Left renal pelvis (tissue), 4 donors: ENCODE measurements at places on chromosomes 1 and 21. TPM values are rescaled to one million over a fixed set of nuclear protein-coding genes. Genes with fewer than 3 reads are reported as not detected.
A peak's percentile ranks its signal among the peaks of the same experiment; 100 is the strongest.

Gene STMN1
- polyA plus RNA-seq = 1,484 TPM

DNA sequence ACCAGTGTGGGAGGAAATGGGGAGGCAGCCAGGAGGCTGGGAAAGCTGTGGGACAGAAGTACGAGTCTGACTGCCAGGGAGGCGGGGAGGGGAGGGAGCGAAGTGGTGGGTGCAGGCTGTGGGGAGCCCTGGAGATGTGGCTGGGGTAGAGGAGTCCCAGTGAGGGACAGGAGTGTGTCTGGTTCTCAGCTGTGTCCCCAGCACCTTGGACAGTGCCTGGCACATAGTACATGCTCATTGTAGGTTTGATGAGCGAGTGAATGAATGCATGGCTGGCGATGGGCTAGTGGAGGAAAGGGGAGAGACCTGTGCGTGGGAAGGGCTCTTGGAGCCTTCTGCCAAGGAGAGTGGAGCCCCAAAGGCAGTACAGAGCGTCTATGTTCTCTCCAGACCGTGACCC, 104.1 kb downstream of the SIK1 start:
- DNase-seq = no peak

DNA sequence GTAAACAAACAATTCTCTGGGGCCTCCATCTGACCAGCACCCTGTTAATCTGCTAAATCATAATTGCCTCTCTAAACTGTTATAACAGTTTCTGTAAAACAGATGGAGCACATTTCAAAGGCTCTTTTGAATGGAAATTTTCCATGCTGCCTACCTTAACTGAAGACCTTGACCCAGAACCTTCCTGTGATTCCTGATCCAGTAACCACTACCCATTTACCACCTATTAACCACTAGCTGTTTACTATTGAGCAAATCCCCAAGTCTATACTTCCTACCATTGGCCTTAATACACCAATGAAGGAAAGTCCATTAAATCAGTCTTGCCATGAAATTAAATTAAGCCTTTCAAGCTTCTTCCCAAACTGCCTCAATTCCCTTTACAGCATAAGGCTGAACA, 46.3 kb downstream of the RAB3GAP2 start:
- DNase-seq = no peak

Gene IL22RA1
- 4.0 TPM for polyA plus RNA-seq

DNA sequence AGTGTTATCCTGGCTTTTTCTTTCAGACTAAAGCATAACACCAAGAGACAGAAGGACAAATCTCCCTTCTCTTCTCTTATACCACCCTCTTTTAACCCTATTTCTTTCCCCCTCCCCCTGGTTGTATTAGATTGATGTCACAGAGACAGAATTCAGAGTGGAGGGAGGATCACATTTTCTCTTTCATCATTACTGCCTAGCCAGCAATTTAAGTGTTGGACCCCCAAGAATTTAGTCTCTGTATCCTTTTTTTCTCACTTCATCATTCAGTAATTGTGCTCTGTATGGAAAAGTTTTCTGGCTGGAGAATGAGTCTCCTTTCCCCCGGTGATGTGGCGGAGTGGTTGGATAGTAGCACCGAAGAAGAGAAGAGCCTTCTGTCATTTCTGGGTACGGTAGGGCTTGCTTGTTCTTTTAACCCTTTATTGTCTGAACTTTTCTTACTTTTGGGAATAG, 124.8 kb downstream of the CLEC20A start:
- no peak for DNase-seq

Gene ETV3
- 28.2 TPM for polyA plus RNA-seq

GRCh38 chr1:211520641-211521040, 28.7 kb upstream of the RD3 start:
- no peak for DNase-seq

DNA sequence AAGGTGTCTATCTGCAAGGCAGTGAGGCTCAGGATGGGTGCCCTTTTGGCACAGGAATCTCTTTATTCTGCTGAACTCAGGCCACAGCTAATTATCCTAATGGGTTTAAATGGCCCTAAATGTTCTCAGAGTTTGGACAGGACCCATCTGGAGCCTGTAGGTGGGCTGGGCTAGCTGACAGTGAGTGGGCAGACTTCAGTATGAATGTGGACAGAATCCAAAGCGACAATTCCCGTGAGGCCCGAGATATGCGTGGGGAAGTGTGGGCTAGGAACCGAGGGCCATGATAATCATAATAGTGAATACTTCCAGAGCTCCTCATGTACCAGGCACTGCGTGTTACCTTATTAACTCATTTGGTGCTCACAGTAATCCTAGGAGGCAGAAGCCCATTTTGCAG, 165.3 kb downstream of the GRIK3 start:
- DNase-seq = no peak

GRCh38 chr1:7389906-7390603, 381.0 kb upstream of the VAMP3 start:
- DNase-seq = no peak

Gene DOP1B
- 6.1 TPM for polyA plus RNA-seq

Gene IGFN1
- polyA plus RNA-seq = 0.46 TPM

- peak; percentile 14 for DNase-seq
Measured at GRCh38 chr1:236753516-236753915, 41.6 kb upstream of the MTR start.

DNA sequence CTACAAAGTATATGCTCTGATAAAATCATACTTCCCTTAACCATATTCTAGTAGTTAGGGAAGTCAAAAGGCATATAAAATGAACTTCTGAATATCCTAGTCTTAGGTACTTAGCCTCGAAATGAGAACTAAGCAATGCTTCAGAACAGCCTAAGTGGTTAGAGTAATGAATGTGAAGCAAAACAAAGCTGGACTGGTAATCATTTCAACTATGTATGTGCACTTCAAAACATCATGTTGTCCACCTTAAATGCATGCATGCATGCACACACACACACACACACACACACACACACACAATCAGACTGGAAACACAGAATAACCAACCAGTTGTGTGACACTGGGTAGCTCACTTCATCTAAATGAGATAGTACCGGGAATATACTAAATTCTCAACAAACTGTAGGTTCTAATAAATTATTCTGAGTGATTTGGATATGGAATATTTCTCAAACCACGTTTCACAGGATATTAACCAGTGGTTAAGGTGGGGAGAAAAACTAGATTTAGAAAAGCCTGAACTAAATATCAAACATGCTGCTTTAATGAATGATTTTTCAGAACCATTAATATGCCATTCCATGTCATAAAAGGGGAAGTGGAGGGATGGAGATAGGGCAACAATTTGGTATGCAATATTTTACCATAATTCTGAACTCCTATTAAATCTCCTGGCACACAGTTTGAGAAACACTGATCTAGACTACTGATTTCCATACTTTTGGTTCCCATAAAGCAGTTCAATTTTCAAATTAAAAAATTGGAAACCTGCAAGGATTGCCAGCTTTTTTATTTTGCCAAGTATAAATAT, 19.5 kb downstream of the RNF115 start:
- DNase-seq = no peak

- no peak for DNase-seq
Measured at GRCh38 chr1:23872421-23872820, 4.3 kb upstream of the FUCA1 start.

Gene S100A5
- 0.72 TPM for polyA plus RNA-seq

Gene PEAR1
- polyA plus RNA-seq = 21.0 TPM

DNA sequence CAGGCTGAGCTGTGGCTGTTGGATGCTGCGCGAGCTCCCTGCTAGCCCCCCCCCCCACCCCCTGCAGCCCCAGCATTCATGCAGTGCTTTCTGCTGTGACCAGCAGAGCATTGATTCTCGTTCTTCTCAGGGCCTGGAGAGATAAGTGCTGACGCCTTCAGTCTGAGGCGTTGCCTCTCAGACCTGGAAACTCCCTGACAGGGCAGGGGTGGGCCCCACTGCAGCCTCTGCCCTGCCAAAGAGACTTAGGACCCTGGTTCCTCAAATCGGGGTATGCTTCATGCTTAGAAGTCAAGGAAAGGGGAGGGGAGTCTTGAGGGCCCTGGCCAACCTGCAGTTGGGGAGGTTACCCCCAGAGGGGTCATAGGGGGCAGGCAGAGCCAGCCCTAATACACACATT, 38.5 kb downstream of the PTPRF start:
- no peak for DNase-seq

DNA sequence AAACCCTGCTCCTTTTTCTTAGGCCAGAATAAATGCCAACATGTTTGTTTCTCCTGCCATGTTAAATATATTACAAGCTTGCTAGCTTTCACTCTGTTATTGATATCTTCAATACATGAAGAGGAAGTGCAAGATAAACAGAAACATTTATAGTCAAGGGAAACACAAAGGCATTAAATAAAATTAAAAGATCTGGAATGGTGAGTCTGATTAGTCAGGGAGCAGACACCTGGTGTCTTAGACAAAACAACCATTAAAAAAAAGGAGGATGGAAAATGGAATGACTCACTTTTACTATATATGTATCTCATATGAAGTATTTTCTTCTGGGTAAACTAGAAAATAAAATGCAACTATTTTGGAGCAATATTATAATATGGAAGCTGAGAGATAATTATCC, 123.3 kb downstream of the SMYD3 start:
- DNase-seq = no peak

DNA sequence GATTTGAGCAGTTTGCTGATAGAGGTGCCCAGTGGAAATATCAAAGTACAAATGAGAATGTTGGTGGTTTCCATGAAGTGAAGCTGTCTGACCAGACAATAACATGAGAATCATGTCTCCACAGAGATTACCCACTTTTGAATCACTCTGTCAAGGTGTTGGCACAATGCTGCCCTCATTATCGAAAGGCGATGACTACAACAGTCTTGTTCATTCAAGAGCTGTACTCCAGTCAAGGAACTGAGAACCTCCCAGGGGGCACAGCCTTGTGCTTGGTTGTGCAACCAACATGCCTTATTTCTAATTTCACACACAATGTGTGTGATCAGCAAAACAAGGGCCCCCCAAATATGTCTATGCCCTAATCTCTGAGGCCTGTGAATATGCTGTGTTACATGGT, 35.7 kb downstream of the ETS2 start:
- DNase-seq = no peak

Gene TRIM67
- 0.20 TPM for polyA plus RNA-seq

Gene GRIK3
- 3.0 TPM for polyA plus RNA-seq

DNA sequence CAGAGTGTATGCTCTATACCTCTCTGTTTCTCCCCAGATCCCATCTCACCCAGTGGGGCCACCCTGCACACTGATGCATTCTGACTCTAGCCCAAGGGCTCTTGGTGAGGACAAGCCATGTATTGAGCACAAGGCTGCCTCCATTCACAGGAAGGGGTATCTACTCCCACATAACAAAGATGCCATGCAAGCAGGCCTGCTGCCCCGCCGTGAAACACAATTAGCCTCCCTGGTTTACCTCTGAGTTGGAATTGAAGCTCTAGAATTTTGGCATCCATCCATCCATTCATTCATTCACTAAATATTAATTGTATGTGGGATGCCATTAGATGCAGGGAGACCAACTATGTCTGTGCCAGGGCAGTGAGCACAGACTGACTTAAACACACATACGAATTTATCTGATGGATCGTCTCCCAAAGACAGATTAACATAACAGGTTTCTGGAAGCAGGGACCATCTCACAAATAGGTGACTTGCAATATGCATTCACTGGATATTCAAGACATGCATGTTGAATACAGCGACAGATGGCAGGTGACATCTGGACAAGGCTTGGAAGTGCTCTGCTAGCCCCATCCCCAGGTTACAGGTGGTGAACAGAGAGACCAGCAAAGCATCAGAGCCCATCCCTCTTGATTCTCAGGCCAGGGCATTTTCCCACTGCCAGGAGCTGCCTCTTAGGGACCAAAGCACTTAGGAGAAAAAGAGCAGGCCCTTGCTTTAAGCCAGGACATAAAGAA, 34.3 kb downstream of the TRABD2B start:
- no peak for DNase-seq

Gene ACKR1
- polyA plus RNA-seq = 0.20 TPM

Gene PLA2G2D
- polyA plus RNA-seq = not detected

DNA sequence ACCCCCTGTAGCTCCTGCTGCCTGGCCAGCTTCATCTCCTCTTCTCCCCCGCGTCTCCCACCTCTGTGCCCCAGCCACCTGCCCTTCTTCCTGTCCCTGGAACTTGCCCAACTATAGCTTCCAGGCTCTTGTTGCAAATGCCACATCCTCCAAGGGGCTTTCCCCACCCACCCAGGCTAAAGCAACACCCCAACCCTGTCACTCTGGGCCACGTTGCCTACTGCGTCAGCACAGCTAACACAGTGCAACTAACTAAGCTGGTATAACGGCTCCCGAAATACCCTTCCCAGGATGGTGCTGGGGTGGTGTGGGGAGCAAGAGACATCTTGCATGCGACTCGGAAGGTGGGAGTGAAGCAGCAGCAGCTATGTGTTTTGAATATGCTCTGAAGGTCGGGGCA, 19.7 kb downstream of the CAMK2N1 start:
- no peak for DNase-seq

DNA sequence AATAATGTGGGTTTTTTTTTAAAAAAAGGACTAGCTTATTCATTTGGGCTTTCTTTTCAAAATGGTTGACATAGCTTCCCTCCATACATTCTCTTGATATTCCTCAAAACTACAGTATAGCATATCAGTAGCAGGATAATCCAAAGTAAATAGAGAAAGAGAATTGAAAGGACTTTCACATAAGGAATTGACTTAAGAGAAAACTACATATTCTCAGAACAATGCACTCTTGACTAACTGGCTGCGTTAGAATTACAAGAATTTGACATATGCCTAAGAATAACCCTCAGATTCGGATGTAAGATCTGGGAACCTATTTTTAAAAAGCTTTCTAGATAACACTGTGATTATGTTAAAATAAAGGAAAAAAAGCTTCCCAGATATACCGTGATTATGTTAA, 3.1 kb downstream of the PRKAB2 start:
- DNase-seq = no peak

DNA sequence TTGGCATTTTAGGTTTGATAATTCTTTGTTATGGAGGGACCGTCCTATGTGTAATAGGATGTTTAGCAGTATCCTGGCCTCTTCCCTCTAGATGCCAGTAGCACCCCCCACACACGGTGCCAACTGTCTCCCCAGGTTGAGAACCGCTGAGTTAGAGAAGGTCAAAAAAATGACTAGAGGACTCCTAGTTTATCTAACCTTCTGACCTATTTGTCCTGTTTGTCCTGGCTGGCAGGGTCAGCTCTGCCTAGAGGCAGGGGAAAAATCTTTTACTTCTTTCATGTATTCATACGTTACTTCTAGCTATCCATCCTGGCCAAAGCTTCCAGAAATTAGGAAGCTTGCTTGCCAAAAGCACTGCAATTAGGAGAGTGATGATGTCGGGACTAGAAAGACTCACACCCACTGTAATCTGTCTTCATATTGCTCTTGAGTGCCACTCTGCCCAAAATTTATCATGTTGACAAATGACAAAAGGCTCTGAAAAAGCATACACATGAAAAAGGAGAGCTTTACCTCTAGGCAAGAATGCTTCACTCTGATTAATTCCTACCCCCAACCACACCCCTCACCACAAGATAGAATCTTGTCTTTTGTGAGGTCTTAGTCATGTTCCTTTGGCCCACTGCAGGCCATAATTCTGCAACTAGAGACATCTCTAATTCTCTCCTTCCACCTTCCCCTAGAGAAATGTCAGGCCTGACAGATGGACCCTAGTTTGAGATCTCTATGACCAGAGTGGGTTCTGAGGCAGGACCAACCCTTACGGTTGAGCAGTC, 14.4 kb upstream of the AKR1A1 start:
- no peak for DNase-seq

Gene DCDC2B
- polyA plus RNA-seq = 1.1 TPM

- DNase-seq = no peak
Measured at GRCh38 chr1:116234429-116234828, 123.2 kb downstream of the MAB21L3 start.
